ENCODE measurements at places on chromosomes 12 and 14.

GRCh38 chr12:106914796-106915634 lies 40.7 kb upstream of the TMEM263 start:
- no peak for DNase-seq

DNA sequence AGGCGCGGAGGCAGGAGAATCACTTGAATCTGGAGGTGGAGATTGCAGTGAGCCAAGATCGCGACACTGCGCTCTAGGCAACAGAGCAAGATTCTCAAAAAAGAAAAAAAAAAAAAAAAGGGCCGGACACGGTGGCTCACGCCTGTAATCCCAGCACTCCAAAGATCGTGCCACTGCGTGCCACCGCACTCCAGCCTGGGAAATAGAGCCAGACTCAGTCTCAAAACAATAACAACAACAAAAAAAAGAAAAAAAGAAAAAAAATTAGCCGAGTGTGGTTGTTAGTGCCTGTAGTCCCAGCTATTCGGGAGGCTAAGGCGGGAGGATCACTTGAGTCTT lies 470 bp upstream of the RPL6 start:
- DNase-seq = no peak

DNA sequence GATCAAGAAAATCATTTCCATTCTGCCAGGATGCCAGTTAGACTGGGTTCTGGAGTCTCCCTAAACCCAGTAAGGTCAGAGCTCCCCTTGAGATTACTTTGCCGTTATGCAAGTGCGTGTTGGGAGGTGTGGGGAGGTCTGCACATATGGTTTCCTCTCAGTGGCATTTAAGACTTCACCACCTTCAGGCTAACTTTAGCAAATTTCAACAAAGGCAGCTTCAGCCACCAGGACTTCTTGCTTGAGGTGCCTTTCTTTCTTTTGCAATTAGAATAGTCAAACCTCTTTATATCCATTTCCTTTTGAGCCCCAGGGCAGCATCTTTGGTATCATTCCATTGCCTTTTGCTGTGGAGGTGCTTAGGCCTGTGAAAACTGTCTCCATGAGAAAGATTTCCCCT lies 117.2 kb upstream of the CCND2 start:
- no peak for DNase-seq

DNA sequence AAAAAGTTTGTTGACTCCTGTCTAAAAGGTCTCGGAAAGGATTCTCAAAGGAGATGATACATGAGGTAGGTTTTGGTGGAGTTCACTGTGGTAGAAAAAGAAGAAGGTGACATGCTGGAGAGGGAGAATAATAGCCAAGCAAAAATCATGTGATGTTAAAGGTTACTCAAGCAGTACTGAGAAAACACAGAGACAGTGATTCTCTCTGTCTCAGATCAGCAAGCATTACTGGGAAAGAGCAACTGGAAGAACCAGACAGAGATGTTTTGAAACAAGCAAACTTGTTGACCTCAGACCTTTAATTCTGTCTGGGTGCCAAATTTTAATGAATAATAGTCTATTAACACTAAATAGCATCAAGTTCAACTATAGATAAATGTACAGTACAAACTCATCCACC lies 183.5 kb upstream of the PLEKHG7 start:
- DNase-seq = no peak

- no peak for DNase-seq
Observed at GRCh38 chr14:104931771-104932675, 7.3 kb downstream of the PLD4 start.

- DNase-seq = no peak
Observed at GRCh38 chr12:90652280-90652679, 302.7 kb downstream of the CCER1 start.

- no peak for DNase-seq
Observed at GRCh38 chr14:87391066-87391465, 601.9 kb downstream of the GALC start.

- DNase-seq = no peak
Observed at GRCh38 chr12:132066345-132066685, 77.8 kb downstream of the DDX51 start.

GRCh38 chr12:51244269-51244668 lies 5.6 kb downstream of the DAZAP2 start:
- DNase-seq = no peak

GRCh38 chr12:2498964-2499500 lies 295.7 kb upstream of the FKBP4 start:
- DNase-seq = no peak

- DNase-seq = peak; percentile 67
Observed at GRCh38 chr14:21868442-21869046, 194.9 kb upstream of the OR4E1 start.

DNA sequence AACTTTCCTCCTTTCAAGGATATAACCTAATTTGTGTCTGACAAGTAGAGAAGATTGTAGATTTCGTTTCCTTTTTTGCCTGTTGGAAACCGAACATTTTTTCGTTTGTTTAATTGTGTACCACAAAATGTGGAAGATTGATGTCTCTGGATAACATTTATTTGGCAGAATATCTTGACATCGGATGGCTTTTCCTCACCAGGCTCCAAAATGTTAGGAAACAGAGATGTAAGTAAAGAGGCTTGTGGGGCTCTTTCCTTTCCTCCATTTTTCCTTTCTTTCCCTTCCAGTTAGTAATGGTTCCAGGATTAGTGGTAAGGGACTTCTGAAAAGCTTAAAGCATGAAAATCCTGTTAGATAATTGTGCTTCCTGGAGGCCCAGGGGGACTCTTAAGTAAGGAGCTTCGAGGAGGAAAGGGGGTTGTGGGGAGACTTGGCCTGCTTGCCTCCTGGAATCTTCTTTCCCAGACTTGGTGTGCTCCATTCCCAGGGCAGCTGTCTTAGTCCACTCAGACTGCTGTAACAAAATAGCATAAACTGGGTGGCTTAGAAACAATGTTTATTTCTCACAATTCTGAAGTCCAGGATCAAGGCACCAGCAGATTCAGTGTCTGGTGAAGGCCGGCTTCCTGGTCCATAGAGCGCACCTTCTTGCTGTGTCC lies 243.1 kb upstream of the PWP1 start:
- DNase-seq = peak; percentile 64

- no peak for DNase-seq
Observed at GRCh38 chr12:121009741-121010140, 6.5 kb downstream of the C12orf43 start.

- DNase-seq = no peak
Observed at GRCh38 chr12:109609342-109609741, 35.7 kb downstream of the MVK start.

DNA sequence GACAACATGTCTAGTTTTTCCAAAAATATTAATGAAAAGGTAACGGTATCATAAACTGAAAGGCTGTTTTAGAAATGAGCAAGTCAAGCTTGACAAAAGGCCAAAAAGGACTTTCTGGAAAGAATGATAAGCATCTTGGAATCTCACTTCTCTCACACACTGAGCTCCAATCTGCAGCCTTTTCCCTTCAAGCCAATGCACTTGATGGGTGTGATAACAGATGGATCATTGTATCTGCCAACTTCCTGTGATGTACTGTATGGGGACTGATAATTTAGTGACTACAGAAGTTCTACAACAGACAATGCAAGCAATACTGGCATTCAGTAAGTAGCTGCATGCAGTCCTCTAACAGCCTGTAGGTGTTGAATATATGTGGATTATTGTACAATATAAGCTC lies 147.1 kb downstream of the MED13L start:
- DNase-seq = no peak

DNA sequence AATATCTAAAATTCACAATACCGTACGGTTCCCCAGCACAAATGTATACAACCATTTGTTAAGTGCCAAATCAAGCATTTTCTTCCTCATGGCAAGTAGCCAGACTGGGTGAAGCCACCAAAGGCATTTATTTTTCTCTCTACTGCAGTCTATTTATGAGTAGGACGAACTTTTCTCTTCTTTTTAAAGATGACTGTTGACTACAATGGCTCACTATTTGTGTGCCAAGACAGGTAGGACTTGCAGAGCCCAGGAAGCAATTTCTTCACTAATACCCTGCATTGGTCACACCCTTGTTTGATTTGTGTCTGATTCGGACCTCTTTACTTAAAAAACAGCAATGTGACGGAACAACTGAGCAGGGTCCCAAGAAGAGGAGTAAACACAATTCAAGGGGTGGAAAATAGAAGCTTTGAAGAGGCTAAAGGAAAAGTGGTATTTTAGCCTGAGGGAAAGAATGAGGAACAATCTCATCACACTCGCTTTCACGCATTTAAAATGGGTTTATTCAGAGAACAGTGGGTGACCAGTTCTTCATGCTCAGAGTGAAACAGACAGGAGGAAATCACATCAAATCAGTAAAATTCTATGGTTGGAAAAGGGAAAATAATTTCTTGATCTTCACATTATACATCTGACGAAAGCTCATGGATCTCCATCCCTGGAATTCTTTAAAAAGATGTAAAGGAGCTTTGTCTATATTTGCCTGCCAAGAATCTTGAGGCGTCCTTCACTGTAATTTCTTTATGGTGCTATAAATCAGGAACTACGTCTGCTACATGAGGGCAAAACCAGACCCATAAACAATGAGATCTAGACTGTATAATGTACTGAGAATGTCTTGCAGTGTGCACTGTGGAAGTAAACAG lies 183.8 kb downstream of the PPM1H start:
- DNase-seq = no peak

DNA sequence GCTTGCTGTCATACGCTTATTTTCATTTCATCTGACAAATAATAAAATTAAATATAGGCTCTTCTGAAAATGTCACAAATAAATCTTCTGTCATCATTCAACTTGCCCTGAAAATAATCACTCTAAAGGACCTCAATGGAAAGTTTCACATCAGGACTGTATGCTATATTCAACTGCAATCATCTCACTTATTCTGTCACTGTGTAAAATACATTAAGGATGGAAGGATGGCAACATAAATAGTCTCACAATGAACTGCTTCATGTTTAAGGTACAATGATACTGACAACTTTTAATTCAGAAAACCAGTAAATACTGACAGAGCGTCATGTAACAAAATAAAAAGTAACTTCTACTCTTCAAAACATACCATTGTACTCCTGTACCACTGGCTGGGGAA lies 82.1 kb downstream of the CEP83 start:
- DNase-seq = no peak

DNA sequence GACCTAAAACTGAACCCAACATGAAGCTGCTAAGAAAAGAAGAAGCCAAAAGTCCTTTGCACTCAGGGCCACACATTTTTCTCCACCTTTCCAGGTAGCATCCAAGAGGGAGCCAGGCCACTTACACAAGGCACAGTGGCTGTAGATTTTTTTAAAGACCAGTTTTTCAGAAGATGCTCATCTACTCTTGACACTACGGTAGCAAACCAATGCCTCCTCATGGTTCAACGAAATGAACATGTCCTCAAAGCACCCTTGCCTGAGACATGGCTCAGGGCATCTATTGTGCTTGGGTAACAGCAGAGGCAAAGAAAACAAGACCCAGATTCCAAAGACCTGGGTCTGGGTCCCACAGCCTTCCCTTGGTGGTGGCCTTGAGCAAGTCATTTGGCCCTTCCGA lies 22.3 kb downstream of the PRIMA1 start:
- no peak for DNase-seq

- DNase-seq = no peak
Observed at GRCh38 chr14:85038526-85039352, 491.2 kb upstream of the FLRT2 start.
